CD4-positive, alpha-beta T cell treated with Interleukin-17A for 4 hours (primary cell): ENCODE measurements at places on chromosomes 6 and 20.

- no peak for DNase-seq
These were observed 96.9 kb downstream of the JPH2 start for GRCh38 chr20:44089987-44090674.

- DNase-seq: no peak
These were observed 23.4 kb downstream of the COL21A1 start for GRCh38 chr6:56223995-56224394.

- DNase-seq: no peak
These were observed 530.5 kb upstream of the PTCHD4 start for GRCh38 chr6:48641544-48641943.

DNA sequence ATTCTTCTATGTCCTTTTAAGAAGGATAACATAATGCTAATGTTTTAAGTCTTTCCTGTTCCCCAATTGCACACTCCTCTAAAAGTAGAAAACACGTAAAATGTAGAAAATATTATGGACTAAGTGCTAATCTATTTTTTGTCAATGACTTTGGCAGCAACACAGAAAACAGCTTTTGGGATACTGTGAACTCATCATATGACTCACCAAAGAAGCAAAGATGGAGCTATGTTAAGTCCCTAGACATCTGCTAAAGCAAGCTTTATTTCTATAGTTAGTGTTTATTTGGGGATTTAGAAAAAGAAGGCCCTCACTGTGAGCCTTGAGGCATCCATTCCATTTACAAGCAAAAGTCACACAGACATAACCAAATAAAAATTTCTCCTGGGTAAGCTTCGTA lies 23.0 kb downstream of the OPN5 start:
- DNase-seq: no peak

DNA sequence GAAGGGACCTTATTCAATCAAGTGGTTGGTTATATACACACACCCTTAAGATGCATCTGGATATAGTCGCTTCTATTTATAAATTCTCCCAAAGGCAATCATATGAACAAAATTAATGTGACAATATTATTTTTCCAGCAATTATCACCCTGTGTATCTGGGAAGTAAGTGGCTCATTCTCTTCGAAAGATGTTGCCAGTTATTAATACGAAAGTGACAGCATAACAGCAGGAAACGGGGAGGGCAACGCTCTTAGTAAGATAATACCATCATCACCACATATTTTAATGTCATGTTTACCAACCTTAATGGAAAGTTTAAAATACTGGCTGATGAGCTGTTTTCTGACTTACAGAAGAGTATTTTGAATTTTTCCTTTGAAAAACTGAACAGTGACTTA lies 697.2 kb upstream of the AGPAT4 start:
- DNase-seq: no peak

DNA sequence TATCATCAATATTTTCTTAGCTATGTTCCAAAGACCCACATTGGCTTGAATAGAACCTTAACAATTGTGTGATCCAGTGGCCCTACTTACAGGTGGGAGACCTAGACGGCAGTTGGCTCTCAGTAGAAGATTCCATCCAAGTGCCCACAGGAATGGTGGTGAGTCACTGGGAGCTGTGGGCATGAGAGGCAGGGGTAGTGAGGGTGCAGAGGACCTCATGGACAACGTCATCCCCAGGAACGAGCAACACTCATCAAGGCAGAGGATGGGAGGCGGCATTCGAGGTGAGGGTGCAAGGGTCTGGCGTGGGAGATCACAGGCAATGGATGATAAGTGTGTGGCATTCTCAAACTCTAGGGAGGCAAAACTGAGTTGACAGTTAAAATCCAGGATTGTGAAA lies 17.5 kb upstream of the SPO11 start:
- no peak for DNase-seq

DNA sequence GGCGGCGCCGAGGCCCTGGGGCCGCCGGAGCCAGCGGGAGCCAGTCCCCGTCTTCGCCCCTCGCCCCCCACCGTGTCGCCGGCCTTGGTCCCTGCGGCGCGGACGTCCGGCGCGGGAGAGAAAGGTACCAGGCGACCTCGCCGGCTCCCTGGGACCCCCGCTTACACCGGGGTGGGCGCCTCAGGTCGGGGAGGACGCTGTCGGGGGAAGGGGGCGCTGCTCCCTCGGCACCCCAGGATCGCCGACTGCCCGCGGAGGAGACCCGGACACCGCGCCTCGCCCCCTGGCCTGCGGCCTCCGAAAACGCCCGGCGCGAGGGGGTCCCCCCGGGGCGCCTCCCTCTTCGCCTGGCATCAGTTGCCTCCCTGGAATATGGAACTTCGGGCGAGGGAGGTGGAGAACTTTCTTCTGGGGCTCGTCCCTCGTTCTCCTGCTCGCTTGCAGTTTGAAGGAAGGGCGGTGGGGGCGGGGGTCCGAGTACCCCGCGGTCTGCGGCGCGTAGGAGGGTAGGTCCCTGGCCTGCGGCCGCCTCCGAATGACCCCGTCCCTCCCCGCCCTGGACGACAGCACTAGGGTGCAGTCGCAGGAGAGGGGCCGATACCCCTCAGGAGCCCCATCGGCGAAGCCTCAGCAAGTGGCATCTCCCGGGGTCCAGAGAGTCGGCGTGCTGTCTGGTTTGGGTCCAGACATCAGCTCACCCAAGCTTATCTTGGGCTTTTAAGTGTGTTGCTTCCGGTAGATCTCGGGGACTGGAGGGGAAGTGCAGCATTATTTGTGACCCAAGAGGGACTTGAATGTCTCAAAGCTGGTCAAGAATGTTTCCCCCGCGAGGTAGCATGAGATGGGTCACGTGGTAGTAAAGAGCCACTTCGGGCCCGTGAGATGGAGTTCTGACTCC lies 549 bp downstream of the ANKRD6 start:
- peak; percentile 39 for DNase-seq

GRCh38 chr20:4040283-4041179 lies 25.2 kb upstream of the RNF24 start:
- DNase-seq: no peak

- no peak for DNase-seq
These were observed 475.3 kb upstream of the NRSN1 start for GRCh38 chr6:23650676-23651075.

DNA sequence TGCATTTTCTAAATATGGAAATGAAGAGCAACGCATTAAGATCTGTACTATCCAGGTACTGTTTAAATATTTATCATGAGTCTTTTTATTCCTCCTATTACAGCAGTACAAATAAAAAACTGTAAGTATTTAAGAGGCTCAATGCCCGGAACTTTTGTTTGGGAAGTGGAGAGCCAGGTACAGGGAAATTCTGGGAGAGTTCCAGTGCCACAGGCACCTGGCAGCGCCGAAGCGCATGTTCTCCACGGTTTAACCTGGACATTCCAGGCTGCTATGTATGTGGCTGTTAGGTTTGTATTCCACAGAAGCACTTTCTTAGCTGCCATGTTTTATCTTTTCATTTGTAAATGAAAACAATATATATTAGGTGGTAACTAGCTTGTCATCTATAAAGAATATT lies 81.7 kb downstream of the PREP start:
- no peak for DNase-seq

DNA sequence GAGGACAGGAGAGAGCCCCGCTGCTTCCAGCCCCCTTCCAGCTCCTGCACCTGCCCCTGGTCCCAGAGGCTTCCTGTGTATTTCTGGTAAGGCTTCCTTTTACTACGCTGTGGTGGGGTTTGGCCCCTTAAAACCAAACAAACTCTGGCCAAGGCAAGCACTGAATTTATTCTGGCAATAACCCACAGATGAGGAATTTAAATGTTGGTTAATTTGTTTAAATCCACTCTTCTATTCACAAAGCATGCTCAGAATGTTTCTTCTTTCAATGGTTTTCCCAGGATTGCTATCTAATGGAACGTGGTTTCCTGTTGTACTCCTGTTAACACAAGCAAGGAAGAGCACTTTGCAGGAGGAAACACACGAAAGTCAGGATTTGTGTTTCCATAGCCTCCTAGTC lies 236.5 kb upstream of the FOXQ1 start:
- no peak for DNase-seq

- peak; percentile 16 for DNase-seq
These were observed 1.7 kb downstream of the SOD2 start for GRCh38 chr6:159691133-159691962.

GRCh38 chr20:47508278-47508677 lies 6.6 kb downstream of the NCOA3 start:
- no peak for DNase-seq

- DNase-seq: peak; percentile 45
These were observed 61.3 kb upstream of the EPB41L1 start for GRCh38 chr20:36093025-36093803.

DNA sequence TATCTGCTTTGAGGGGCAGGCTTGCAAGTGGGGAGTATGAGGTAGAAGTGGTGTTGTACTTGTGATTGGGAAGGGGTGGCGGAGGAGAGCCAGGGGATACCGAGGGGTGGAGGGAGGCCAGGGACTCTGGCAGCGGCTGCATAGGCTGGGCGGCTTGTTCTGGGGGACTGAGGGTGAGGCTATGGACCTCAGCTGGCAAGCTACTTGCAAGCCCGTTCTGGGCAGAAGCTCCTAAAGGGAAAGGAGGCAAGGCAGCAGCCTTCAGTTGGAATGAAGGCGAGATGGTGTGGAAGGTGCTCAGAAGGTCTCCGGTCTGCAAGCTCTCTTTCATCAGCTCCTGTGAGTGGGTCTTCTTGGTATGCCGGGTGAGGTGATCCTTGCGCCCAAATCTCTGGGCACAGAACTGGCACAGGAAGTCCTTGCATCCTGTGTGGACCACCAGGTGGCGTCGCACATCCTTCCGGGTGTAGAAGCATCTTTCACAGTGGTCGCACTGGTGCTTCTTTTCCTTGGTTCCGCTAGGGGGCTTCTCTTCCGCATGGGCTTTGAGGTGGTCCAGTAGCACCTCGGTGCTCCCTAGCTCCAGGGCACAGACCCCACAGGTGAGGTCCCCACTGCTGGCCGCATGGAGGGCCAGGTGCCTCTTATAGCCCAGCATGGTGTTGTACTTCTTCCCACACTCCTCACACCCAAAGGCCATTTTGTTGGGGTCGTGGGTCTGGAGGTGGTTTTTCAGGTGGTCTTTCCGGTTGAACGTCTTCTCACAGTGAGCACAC lies 66.0 kb downstream of the PLAGL1 start:
- peak; percentile 69 for DNase-seq

DNA sequence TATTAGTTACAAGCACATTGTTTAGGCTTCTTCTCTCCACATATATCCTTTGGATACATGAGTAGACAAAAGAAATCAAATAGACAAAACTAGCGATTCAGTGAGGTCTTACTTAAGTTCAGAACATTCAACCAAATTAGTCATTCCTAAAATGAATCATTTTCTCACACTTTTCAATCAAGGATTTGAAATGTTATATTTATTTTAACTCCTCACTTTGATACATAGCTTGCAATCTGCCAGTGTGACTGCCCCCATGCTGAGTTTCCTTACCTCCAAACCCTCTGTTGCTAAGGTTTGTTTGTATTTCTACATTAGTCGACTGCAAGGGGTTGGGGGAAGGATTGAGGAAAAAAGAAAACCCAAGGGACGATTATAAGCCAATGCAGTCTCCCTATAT lies 3.5 kb upstream of the MOXD1 start:
- no peak for DNase-seq

DNA sequence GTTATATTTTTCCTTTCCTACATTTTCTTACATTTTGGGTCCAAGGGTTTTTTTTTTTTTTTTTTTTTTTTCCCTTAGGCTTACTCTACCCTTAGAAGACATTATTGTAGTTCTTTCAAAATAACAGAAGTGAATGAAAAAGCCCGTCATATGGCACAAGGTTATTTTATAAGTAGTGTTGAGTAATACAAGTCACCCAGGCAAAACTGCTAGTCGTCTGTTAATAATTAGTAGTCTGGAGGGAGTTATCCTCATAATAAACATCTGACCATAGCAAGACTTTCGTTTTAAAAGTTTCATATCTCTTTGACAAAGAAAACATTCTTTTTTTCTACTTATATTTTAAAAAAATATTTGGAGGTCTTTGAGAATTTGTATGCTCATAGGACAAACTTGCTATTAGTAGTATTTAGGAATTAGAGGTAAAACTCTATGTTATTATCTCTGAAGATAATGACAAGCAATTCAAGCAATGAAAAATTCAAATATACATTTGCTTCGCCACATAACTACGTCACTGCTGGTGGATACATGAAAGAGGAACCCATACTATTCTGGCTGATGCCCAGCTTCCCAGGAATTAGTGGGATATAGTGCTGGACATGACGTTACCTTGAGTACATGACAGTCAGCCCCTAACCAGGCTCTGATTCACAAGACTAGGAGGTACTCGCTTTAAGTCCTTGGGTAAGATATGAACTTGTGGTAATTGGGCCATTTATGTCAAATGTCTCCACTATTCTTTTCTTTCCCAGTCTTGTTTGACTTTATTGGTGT lies 532.8 kb downstream of the GRIK2 start:
- DNase-seq: no peak

- no peak for DNase-seq
These were observed 78.7 kb downstream of the AK9 start for GRCh38 chr6:109612268-109612667.

GRCh38 chr20:60050193-60050947 lies 92.1 kb downstream of the CDH26 start:
- no peak for DNase-seq

- DNase-seq: no peak
These were observed 378.0 kb downstream of the CD109 start for GRCh38 chr6:74073999-74074398.

- DNase-seq: no peak
These were observed 58.0 kb downstream of the BLOC1S5 start for GRCh38 chr6:8006208-8006607.

DNA sequence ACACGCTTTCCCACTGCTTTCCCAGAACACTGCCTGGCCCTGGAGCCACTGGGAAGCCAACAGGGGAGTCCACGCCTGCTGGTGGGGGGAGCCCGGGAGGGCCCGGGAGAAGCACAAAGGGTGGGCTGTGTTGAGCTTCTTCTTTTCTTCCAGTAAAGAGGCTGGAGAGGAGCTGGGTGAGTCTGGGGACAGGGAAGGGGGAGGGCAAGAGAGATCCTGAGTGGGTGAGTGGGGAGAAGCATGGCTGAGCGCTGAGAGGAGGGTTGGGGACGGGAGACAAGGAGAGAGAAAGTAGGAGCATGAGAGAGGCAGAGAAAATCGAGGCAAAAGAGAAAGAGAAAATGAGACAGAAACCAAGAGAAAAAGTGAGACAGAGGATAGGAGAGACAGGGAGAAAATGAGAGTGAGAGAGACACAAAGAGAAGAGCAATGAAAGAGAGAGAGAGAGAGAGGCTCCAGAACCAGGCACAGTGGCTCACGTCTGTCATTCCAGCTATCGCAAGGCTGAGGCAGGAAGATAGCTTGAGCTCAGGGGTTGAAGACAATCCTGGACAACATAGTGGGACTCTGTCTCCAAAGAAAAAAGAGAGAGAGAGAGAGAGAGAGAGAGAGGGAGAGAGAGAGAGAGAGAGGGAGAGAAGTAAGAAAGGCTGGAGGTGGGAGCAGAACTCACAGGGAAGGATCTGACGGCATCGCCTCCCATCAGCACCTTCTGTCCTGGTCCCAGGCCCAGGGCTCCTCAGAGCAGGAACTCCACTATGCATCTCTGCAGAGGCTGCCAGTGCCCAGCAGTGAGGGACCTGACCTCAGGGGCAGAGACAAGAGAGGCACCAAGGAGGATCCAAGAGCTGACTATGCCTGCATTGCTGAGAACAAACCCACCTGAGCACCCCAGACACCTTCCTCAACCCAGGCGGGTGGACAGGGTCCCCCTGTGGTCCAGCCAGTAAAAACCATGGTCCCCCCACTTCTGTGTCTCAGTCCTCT lies 2.0 kb downstream of the LST1 start:
- DNase-seq: peak; percentile 25

- DNase-seq: no peak
These were observed 261.4 kb upstream of the JARID2 start for GRCh38 chr6:14984519-14984853.
